Stimulated activated naive B cell treated with anti-CD40 and anti-IgM and Interleukin-4, amounts not matched to agents 10 μg/mL and 1 μg/mL and 100 μg/mL, for 72 hours (primary cell): ENCODE measurements at places on chromosomes 4 and X.

DNA sequence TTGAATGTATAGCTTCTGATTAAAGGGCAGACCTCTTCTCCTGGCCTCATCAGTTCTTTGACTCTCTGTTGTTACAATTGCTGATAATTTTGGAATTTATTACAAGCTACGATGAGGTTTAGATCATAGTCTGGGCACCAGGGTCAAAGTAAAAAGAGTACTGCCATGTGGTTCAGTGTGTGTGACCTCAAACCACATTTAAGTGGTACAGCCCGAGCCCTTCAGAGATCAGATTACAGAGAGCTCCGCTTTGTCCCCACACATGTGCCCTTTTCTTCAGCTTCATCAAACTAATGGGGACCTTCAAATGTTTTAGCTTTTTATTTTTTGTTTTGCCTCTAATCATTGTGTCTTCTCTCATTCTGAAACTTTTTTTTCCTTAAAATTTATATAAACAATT, 37.1 kb downstream of the SPANXN2 start:
- DNase-seq = no peak

DNA sequence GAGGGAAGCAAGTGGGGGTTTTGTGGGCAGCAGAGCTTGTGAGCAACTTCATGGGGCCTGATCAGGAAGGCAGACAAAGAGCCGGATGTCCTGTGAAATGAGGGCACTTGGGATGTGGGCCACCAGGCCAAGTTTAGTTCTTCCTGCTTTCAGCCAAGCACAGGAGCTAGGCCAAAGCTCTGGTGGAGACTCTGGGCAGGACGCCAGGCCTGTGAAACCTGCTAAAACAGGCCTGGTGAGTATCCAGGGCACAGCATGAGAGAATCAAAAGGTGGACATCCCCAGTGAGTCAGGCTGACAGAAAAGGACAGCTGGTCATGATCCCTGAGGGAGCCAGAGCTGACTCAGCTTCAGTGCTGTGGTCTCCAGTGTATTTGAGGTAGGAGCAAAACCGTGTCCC, 95.7 kb downstream of the NPNT start:
- no peak for DNase-seq

DNA sequence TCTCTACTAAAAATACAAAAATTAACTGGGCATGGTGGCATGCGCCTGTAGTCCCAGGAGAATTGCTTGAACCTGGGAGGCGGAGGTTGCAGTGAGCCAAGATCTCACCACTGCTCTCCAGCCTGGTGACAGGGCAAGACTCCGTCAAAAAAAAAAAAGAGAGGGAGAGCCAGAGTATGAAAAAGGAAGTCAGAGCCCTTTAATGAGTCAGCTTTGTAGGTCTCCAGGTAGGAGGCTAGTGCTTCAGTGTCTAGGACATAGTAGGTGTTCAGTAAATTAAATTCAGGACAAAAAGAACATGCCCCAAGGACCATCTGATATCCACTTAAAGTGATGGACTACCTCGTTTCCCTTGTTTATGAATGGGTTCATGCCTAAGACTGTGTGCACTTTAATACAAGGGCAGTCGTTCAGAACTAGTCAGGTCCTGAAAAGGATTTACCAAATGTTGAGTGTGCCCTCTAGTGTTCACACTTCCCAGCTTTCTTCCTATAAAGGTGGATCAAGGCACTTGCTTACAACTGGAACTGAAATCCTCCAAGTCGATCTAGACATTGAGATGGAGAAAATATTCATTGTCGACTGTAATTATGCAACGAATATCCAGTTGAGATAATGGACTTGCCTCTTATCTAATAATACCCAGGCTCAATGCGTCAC, 29.0 kb downstream of the F9 start:
- peak; percentile 20 for DNase-seq

DNA sequence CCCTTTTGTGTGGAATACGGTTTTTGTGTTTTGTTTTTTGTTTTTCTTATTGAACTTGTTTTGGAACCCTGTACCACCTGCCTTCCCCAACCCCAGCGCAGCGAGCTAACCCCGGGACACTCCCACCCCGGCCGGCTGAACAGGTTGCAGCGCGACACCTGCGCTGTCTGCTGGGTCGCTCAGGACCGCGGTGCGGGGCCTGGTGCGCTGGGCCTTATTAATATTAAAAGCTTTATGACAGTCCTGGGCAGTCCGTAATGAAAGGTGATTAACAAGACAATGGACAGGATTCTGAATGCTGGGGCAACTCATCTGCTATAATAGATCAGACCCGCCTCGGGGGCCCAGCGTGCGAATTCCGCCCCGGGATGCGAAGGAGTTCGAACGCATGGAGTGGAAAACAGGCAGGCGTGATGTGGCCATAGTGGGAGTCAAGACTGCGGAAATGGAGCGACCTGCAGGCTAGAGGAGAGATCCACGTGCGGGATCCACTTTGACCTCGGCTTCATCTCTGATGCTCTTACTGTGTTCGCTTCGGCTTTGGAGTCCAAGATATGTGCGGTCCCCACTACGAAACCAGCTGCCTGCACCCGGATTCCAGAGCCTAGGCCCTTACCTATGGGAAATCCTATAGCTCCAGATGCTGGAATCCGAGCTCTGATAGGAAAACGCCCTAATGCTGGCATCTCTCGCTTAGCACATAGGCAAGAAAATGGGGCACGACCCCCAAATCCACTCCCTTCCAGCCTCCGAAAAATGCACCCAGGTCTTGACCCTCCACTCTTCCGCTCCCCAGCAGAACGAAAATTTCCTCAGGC, 69.0 kb upstream of the TMEM33 start:
- no peak for DNase-seq

DNA sequence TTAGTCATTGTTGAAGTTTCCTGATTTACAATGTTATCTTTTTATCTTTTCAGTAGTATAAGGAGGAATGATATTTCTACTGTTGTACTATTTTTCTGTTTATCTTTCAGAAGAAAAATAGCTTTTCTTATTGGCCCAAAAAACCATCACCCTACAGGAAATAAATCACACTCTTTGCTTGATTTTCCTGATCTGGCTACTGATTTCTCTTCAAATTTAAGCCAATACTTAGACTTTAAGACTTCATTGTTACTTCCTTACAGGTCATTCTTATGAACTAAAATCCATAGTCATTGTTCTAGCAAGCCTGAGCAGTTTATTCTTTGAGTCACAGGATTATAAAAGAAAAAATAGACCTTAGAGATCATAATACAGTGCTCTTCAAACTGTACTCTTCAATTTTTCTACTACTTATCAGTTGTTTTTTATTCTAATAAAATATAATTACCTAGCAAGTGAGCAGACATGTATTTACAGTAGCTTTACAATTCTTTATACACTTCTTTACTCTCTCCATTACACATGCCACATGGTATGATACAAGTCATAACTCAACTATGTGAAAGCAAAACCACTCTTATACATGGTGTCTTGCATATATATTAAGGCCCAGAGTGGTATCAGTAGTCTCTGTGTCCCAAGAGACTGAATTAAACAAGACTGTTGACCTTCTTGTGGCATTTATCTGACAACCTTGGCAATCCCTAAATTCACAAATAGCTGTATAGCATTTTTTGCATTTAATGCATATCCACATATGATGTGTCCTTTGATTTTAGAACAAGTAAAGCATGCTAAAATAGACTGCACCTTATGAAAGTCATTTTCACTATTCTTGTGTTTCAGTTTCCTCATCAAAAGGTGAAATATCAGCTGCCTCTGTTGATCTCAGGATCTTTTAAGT, 47.9 kb downstream of the TET2 start:
- no peak for DNase-seq

DNA sequence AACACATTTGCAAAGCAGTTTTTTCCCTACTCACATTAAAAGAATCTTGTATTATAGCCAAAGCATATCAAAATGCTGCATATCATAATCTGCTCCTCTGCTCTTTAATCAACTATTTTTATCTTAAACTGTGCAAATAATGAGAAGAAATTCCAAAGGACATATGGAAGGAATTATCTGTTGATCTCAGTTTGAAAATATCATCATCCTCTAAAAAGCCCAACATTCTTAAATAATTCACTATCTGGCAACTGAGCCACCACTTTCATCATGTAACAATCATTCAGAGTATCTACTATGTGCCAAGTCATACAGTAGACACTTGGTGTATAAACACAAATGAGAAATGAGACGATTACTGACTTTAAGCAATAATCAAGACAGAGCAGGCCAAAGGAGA, 63.0 kb downstream of the PRSS12 start:
- DNase-seq = no peak

- DNase-seq = no peak
These were observed 143.0 kb upstream of the FAM241A start for GRCh38 chr4:112002248-112002661.

- no peak for DNase-seq
These were observed 24.8 kb downstream of the KLHL15 start for GRCh38 chrX:24002167-24002566.

DNA sequence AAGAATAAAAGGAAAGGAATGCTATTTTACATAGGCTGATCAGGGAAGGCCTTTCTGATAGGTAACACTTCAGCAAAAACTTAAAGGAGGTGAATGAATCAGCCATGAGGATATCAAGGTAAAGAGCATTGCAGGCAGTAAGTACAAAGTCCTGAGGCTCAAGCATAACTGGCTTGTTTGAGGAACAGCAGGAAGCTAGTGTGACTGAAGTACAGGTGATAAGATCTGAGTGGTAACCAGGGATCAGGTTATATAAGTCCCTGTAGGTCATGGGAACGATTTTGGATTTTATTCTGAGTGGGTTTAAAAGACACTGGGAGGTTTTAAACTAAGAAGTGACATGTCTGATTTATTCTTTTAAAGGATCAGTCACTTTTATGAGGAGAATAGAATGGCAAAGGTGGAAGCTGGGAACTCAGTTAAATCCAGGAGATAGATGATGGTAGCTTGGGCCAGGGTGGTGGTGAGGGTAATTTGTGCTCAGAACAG, 47.1 kb upstream of the THOC2 start:
- no peak for DNase-seq

- DNase-seq = no peak
These were observed 28.8 kb upstream of the CFAP47 start for GRCh38 chrX:35890699-35891098.

- DNase-seq = no peak
These were observed 44.7 kb downstream of the PTTG2 start for GRCh38 chr4:38004887-38005286.

- no peak for DNase-seq
These were observed 3.7 kb upstream of the HDAC8 start for GRCh38 chrX:72576141-72576894.

DNA sequence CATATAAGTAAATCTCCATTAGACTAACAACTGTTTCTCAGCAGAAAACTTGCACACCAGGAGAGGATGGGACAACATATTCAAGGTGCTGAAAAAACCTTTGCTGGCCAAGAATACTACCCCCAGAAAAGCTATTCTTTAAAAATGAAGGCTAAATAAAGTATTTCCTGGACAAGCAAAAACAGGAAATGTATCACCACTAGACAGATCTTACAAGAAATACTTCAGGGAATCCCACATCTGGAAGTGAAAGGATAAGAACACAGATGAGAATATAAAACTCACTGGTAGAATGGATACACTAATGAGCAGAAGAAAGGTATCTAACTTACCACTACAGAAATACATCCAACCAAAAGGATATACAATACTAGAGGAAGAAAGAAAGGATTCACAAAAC, 27.0 kb upstream of the ADH1C start:
- no peak for DNase-seq

DNA sequence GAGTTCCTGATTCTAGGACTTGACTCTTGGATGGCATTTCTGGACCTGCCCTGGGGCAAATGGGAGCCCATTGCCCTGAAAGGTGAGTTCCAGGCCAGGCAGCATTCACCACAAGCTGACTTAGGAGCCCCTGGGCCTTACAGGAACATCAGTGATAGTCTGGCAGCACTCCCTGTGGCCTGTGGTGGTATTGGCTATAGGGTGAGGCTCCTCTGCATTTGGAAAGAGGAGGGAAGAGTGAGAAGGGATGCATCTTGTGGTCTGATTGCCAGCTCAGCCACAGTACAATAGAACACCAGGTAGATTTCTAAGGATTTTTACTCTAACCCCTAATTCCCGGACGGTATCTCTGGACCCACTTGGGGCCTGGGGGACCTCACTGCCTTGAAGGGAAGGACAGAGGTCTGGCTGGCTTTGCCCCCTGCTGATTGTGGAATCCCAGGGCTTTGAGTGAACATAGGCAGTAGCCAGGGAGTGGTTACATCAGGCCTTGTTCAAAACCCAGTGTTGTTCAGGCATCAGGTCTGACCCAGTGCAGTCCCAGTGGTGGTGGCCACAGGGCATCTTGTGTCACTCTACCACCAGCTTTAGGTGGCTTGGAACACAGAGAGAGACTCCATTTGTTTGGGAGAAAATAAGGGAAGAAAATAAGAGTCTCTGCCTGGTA, 32.9 kb downstream of the MAGED4 start:
- DNase-seq = no peak

DNA sequence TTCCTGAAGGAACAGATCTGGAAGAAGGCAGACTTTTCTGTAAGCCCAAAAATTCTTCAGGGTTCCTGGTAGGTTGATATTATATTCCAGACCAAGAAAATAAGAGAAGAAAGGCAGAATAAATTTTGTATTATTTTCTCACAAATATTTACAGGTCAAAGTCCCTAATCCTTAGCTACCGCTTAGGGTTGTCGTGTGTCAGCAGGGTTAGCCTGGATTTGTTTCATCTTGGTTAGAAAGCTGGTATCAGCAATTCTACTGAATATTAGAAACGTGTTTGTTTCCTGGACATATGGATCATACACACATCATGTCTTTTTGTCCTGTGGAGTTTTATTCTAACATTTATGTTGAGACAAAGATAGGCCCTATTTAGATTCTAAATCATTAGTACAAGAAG, 232.9 kb upstream of the CXXC4 start:
- no peak for DNase-seq

GRCh38 chr4:11397146-11397545, 31.5 kb downstream of the HS3ST1 start:
- no peak for DNase-seq

GRCh38 chr4:95985051-95985450, 145.2 kb downstream of the PDHA2 start:
- no peak for DNase-seq

GRCh38 chr4:166012129-166013030, 139.3 kb downstream of the TLL1 start:
- no peak for DNase-seq

DNA sequence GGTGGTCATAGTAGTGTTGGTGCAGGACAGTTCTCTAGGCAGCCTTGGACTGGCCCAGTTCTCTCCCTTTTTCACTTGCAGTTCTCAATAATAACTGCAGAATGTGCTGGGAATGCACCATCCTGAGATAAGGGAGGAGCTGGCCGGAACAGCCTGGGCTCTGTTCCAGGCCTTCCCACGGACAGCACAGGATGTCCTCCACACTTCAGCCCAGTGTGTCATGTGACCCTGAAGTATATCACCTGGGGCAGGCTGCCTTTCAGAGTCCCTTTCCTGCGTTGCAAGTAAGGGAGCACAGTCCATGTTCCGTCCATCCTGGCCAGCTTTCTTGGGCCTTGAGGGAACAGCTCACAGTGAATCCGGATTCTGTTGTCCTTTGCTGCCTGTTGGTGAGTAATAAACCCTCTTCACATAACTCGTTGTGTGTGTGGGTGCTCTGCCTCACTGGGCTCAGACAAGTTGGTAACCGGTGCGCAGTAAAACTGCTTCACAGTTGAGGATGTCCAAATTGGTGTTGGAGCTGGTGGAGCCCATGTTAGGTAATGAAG, 32.3 kb upstream of the BBS12 start:
- no peak for DNase-seq
